NCI-H446 treated with DMSO at 0.1 percent for 48 hours (cell line): ENCODE measurements at places on chromosomes 5 and 9.

- DNase-seq, result peak; percentile 41
Observed at GRCh38 chr5:65100911-65101631, 332.3 kb downstream of the CWC27 start.

DNA sequence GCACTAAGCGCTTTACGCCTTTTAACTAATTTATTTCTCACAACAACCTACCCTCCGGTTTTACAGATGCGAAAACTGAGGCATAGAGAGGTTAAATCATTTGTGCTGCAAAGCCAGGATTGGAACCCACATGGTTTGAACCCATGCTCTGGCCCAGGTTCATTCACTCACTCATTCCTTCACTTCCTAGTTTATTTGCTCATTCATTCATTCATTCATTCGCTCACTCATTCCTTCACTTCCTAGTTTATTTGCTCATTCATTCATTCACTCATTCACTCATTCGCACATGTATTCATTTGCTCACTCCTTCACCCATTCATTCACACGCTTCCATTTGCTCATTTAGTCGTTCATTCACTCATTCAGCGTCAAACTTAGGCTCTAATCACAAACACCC is 29.4 kb downstream of the NEURL1B start:
- DNase-seq, result no peak

- DNase-seq, result no peak
Observed at GRCh38 chr5:103490030-103490739, 72.4 kb downstream of the NUDT12 start.

- DNase-seq, result no peak
Observed at GRCh38 chr5:129384736-129385135, 75.4 kb upstream of the ADAMTS19 start.

GRCh38 chr9:90830977-90831376 is 29.4 kb downstream of the SYK start:
- no peak for DNase-seq

DNA sequence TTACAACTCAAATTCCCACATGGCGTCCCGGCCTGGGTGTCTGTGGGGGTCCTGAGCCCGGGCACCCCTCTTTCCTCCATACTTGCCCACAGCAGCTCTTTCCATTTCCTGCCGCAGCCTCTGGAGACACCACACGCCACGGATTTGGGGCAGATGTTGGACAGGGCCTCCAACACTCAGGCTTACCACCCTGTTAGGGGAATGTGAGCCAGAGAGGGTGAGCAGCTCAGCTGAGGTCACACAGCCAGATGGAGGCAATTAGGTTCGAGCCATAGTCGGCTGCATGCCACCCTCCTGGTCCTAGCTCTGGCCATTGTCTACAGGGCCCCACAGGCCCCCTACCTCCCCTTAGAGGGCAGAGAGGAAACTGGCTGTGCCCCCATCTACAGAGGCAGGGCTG is 75.6 kb upstream of the STXBP1 start:
- DNase-seq, result no peak

DNA sequence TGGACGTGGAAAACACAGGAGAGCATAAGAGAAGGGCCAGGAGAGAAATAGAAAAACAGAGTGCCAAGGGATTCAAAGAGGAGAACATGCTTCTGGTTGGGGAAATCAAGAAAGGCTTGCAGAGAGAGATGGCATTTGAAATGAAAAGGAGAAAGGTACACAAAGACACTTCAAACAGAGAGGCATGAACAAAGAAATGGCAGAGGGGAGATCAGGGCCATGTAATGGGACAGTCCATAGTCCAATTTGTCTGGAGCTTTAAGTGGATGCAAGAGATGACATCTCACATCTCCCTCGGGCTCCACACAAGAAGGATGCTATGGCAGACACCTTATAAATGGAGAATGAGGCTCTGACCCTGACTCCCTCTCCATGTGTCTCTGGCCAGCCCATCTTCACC is 331.1 kb downstream of the MLLT3 start:
- no peak for DNase-seq

GRCh38 chr9:112360047-112360804 is 19.7 kb upstream of the HSDL2 start:
- DNase-seq, result no peak

GRCh38 chr9:89969881-89970639 is 365.2 kb downstream of the GADD45G start:
- no peak for DNase-seq

GRCh38 chr9:123823194-123823947 is 106.6 kb downstream of the DENND1A start:
- no peak for DNase-seq
